T-helper 2 cell treated with Interferon-gamma antibody and Interleukin-4, amounts not matched to agents 100 ng/mL and 5 ng/mL, for 36 hours (primary cell): ENCODE measurements at places on chromosomes 2 and 18. TPM values are rescaled to one million over a fixed set of nuclear protein-coding genes. Genes with fewer than 3 reads are reported as not detected.

HOXD3 gene
- total RNA-seq = not detected in 2 replicates

CAVIN2 gene
- not detected in 2 replicates for total RNA-seq

SLC23A3 gene
- total RNA-seq = 1.5 and 2.1 TPM in 2 replicates

MROH2A gene
- not detected in 2 replicates for total RNA-seq

TUBB8B gene
- total RNA-seq = not detected in 2 replicates

CUL3 gene
- 79.0 TPM in 2 replicates for total RNA-seq

TTC27 gene
- total RNA-seq = 23.6 and 28.0 TPM in 2 replicates

AFTPH gene
- 31.7 and 33.6 TPM in 2 replicates for total RNA-seq

EGR4 gene
- total RNA-seq = 0.07 and 0.11 TPM in 2 replicates

CROCC2 gene
- not detected in 2 replicates for total RNA-seq

SRD5A2 gene
- 0.05 TPM in 2 replicates for total RNA-seq

LAPTM4A gene
- 29.3 and 29.5 TPM in 2 replicates for total RNA-seq

FRZB gene
- not detected in 2 replicates for total RNA-seq

CNTNAP5 gene
- not detected in 2 replicates for total RNA-seq

PPP1R1C gene
- total RNA-seq = 0.48 TPM in 1 of 2 replicates, not detected in the other

CSRNP3 gene
- total RNA-seq = not detected in 2 replicates

PRKAG3 gene
- total RNA-seq = not detected in 2 replicates

CCDC148 gene
- total RNA-seq = not detected in 2 replicates

CHRND gene
- total RNA-seq = not detected in 2 replicates

FOXD4L1 gene
- 0.34 and 0.50 TPM in 2 replicates for total RNA-seq

PTPRM gene
- 4.2 and 6.9 TPM in 2 replicates for total RNA-seq

PROKR1 gene
- not detected in 2 replicates for total RNA-seq

UGT1A1 gene
- not detected in 2 replicates for total RNA-seq

COL4A3 gene
- total RNA-seq = not detected in 2 replicates

CYP27C1 gene
- not detected in 2 replicates for total RNA-seq

MOB4 gene
- 17.0 and 20.9 TPM in 2 replicates for total RNA-seq

TMEM200C gene
- total RNA-seq = not detected in 2 replicates

UGT1A5 gene
- not detected in 2 replicates for total RNA-seq

SERPINB13 gene
- total RNA-seq = not detected in 2 replicates

SERPINB2 gene
- total RNA-seq = not detected in 2 replicates

NEURL3 gene
- total RNA-seq = 0.16 TPM in 1 of 2 replicates, not detected in the other

ABCG5 gene
- total RNA-seq = not detected in 2 replicates

NDC80 gene
- 72.8 and 73.2 TPM in 2 replicates for total RNA-seq

VAMP5 gene
- total RNA-seq = 60.8 and 65.6 TPM in 2 replicates

NPAS2 gene
- total RNA-seq = 4.8 and 5.2 TPM in 2 replicates

NXPH2 gene
- total RNA-seq = not detected in 2 replicates

DUSP19 gene
- total RNA-seq = 0.80 and 0.93 TPM in 2 replicates

SYT4 gene
- not detected in 2 replicates for total RNA-seq

XDH gene
- 0.30 and 0.50 TPM in 2 replicates for total RNA-seq

EDAR gene
- total RNA-seq = not detected in 2 replicates

LBX2 gene
- total RNA-seq = 0.39 and 0.50 TPM in 2 replicates

WDR7 gene
- 36.4 and 42.5 TPM in 2 replicates for total RNA-seq

POU3F3 gene
- total RNA-seq = not detected in 2 replicates

CAMKMT gene
- 12.0 and 12.5 TPM in 2 replicates for total RNA-seq

MRPL19 gene
- total RNA-seq = 43.1 and 46.7 TPM in 2 replicates

HRH4 gene
- 2.0 and 2.7 TPM in 2 replicates for total RNA-seq

CHPF gene
- 13.4 and 13.9 TPM in 2 replicates for total RNA-seq

SGO2 gene
- total RNA-seq = 45.0 and 46.8 TPM in 2 replicates

LIMS3 gene
- total RNA-seq = 0.20 and 0.66 TPM in 2 replicates

TNFAIP6 gene
- total RNA-seq = not detected in 2 replicates

GALNT13 gene
- 0.14 and 0.18 TPM in 2 replicates for total RNA-seq

EMILIN2 gene
- 38.3 and 44.2 TPM in 2 replicates for total RNA-seq

ZSWIM2 gene
- not detected in 2 replicates for total RNA-seq

IL37 gene
- total RNA-seq = not detected in 2 replicates

ATOH8 gene
- 0.18 and 0.20 TPM in 2 replicates for total RNA-seq

OTOS gene
- total RNA-seq = not detected in 2 replicates

CCDC68 gene
- total RNA-seq = not detected in 2 replicates

HNMT gene
- total RNA-seq = not detected in 2 replicates

SLC8A1 gene
- 1.8 and 1.9 TPM in 2 replicates for total RNA-seq

LOXHD1 gene
- not detected in 2 replicates for total RNA-seq
